ENCODE measurements at places on chromosomes 2 and 18.

DNA sequence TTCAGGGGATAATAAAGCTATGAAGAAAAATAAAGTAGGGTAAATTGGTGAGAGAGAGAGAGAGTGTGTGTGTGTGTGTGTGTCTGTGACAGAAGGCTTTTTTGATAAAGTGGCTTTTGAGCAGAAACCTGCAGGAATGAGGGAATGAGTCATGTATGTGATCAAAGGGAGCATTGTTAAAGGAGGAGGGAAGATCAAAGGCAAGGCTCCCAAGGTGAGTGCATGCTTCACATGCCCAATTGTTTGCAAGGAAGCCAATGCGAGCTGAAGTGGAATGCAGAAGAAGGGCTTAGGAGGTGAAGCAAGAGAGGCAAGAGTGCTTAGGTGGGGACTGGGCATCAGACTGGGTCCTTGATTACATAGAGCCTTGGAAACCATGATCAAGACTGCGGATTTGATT is 96.8 kb downstream of the DNAH6 start:
- no peak for DNase-seq

DNA sequence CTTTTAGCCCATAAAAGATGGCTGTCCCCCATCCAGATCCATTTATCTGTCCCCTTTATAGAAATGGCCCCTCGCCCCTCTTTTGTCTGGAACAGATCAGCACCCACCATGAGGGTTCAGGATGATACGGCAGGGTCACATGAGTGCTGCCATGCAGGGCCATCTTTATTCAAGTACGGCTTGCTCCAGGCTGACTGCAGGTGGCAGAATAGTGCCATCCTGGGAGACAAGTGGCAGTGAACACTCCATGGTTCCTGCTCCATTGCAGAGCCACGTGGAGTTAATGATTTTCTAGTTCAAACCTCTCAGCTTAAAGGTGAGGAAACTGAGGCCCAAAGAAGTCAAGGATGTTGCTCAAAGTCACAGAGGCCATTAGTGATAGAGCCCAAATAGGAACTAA is 180.6 kb downstream of the CLIP4 start:
- no peak for DNase-seq

DNA sequence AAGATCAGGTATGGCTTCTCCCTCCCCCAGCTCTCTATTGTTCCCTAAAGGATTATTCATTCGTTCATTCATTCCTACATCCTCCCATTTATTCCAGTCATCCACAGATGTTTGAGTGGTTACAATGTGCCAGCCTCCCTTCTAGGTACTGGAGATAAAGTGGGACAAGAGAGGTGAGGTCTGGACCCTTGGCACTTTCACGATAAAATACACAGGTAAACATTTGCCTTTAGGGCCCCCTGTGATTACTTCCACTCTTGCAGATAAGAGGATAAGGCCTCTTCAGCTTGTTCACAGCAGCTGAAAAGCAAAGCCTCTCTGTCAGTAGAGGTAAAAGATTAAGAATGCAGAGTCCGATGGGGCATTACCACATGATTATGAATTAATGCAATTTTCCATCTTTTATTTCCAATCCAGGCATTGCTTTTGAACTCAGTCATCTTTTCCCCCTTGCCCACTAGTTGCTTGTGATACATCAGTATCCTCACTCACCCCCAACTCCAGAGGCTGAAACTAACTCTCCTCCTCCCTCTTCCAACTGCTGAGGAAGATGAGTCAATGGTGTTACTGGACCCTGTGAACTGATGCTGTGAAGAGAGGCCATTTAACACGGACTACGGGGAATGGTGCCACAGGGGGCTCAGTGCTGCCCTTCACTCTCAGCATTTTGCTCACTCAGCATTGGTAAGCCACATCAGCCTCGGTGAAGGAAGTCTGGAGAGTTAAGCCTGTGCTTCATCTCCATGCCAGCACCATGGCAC is 1.1 kb upstream of the DPP4 start:
- no peak for DNase-seq

DNA sequence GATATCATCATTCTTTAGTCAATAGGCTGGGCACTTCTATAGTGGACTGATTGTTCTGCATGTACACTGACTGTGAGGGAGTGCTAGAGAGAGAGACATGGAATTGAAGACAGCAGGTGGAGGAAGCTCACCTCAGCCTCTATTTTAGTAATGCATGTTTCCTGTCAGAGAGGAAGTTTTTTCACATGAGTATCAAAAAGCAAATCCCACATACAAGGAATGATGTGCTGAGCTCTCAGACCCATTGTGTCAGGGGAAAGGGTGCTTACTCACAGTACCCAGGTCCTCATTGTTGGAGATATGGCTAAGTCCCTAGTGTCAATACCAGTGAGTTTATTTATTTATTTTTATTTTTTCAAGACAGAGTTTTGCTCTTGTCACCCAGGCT is 9.9 kb upstream of the CDK15 start:
- no peak for DNase-seq

DNA sequence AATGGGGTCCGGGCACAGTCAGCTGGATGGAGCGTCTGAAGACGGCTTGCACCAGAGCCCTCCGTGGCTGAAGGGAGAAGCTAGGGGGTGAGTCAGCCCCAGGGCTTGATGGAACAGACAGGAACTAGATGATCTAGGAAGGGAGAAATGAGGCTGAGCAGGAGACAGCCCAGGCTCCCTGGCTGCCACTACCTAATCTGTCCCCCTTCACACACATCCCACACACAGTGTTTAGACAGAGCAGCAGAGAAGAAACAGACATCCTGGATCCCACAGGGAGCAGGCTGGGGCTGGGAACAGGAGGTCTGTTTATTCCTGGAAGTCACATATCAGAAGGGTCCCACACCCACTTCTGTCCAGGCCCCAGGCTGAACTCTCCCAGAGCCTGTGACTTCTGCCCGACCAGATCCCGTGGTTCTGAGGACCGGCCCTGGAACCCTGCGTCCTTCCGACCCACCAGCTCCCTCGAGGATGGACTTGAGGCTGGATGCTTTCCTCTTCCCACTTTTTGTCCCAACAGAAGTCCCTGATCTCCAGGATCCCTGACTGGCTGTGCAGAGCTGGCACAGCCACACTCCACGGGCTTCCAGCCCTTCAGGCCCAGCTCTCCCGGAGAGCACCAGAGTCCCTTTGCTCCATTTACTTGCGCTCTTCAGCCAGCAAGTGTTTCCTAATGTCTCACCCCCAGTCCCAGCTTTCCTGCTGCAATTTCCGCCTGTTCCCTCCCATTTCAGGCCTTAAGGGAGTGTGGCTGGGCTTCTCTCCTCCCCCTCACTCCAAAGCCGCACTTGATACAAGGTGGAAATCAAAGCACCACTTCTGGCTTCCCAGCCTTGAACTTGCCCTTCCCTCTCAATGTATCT is 1.5 kb upstream of the GPBAR1 start:
- DNase-seq = peak; percentile 66

GRCh38 chr2:34307636-34308035 is 708.5 kb upstream of the FAM98A start:
- no peak for DNase-seq

- peak; percentile 43 for DNase-seq
Measured at GRCh38 chr2:48420512-48421197, 109.3 kb upstream of the STON1 start.

DNA sequence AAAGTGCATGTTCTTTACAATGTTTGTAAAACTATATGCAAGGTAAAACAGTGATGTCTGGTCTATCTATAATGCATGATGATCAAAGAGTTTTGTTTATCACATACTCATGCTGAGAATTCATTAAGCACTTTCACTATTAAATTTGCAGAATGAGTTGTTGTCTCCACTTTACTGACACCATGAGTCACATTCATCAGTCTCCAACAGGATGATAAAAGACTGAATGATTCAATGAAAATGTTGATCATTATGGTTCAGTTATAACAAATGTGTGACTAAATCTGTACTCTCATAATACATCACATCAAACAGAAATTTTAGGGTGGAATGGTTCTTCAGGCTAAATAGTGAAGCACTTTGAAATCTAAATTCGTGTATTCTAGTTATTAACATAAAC is 129.0 kb downstream of the ERBB4 start:
- DNase-seq = no peak

GRCh38 chr2:6906165-6906741 is 11.0 kb upstream of the RNF144A start:
- DNase-seq = no peak

GRCh38 chr2:40282428-40282827 is 169.5 kb downstream of the SLC8A1 start:
- DNase-seq = peak; percentile 45

DNA sequence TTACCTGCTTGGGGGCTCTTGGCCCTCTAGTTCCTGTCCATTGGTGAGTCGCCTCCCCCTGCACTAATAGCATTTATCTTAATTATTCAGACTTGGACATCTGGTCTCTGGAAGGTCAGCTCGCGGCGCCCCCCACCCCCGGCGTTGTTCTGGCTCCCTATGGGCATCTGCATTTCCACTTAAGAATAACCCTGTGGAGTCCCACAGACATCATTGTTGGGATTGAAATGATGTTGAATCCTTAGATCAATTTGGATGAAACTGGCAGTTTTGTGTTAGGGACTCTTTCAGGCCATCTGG is 313.8 kb upstream of the HS6ST1 start:
- no peak for DNase-seq

- DNase-seq = no peak
Measured at GRCh38 chr2:59584958-59585357, 968.5 kb downstream of the BCL11A start.

DNA sequence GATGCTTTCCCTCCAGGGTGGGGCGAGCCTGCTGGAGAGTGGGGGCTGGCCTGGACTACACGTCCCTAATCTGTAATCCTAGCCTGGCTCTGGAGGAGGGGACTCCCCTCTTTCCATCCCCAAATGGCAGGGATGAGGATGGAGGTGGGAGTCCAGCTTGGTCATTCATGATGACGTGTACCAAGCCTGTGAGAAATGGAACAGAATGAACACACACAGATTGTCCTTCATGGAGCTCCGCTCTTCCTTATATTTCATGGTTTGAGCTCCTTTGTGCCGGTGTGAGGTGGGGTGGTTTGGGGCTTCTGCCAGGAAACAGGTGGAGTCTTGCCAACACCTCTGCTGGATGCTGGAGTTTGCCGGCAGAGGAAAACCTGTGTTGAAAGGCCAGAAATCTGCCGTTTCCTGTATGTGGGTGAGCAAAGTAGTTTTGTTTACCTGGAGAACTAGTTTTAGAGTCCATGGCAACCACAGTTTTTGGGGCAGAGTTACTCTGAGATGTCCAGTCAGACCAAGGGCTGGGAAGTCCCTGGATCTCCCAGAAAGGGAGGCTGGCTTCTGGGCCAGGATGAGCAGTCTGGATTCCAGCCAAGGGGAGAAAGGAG is 417.6 kb upstream of the MEX3C start:
- no peak for DNase-seq

GRCh38 chr2:239979243-239980023 is 45.7 kb downstream of the NDUFA10 start:
- peak; percentile 24 for DNase-seq

GRCh38 chr2:121810959-121811853 is 55.8 kb downstream of the TSN start:
- peak; percentile 36 for DNase-seq

DNA sequence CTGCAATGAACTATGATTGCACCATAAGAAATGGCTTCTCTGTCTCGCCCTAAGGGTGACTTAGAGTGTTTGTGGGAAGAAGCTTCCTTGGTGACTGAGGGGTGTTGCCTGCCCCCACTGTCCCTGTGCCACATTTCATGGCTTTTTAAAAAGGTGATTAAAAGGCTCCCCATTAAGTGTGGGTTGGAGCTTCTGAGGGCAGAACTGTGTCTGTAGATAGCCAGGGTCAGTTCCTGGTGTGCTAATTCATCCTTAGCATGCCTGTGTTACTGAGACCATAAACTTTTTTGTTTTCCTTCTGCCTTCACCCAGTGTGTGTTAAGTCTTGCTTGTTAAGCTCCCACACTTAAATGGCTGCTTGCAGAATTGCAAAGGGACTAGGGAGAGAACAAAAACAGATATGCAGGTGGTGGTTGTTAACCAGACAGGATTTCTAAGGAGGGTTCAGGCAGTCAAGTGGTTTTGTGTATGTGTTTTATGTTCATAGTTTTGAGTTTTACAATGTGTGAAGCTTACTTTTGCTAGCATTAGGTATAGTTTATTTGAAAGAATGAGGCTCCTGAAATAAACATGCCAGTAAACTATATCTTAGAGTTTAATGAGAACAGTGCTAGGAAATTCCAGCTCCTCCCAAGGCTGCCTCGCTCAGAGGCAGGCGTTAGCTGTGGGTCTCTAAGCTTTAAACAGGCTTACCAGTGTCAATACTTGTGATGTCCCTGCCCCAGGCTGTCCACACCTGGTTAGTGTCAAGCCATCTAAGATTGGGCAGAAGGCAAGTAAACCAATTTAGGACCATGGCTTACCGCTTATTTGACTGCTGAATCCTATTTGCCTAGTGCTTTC is 14.5 kb downstream of the CERS6 start:
- no peak for DNase-seq

DNA sequence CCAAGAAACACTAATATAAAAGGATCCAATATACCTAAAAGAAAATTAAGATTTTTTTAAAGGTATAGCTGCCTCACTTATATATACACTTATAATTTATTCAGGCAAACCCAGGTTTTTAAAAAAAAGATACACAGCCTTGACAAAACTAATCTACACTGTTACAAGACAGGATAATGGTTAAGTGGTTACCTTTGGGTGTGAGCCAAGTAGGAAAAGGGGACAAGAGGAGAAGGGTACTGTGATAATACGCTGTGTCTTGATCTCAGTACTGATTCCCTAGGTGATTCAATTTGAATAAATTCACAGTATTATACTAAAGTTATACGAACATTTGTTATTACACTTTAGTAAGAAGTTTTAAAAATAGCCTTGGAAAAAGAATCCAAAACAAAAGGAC is 30.6 kb downstream of the KLHL41 start:
- DNase-seq = no peak

GRCh38 chr2:111121028-111121827 is 514 bp downstream of the BCL2L11 start:
- no peak for DNase-seq

- no peak for DNase-seq
Measured at GRCh38 chr2:121342751-121343150, 57.7 kb upstream of the TFCP2L1 start.

DNA sequence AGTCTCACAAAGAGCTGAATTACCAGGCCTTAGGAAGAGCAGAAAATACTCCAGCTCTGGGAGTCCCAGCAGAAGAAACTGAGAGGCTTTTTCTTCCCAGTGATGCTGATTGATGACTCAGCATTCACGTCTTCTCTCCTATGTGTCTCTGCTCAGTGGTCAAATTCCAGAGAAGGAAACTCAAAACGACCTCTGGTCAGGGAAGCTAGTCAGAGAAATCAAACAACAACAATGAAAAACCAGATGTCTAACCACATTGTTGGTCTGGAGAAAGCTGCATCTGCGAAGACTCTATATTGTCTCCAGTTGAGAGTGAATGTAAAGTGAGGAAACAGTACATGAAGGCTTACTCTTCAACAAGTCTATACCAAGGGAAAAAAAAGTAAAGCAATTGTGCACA is 28.6 kb upstream of the CERS6 start:
- DNase-seq = peak; percentile 95

GRCh38 chr2:28063492-28063962 is 173.0 kb downstream of the BABAM2 start:
- no peak for DNase-seq

GRCh38 chr18:57859314-57859713 is 56.2 kb upstream of the ATP8B1 start:
- DNase-seq = no peak
